Effector memory CD8-positive, alpha-beta T cell (primary cell): ENCODE measurements at places on chromosomes 1 and 21.

GRCh38 chr1:81607086-81607485 lies 193.6 kb upstream of the ADGRL2 start:
- DNase-seq: no peak

GRCh38 chr1:56522680-56523079 lies 56.7 kb downstream of the PLPP3 start:
- no peak for DNase-seq

GRCh38 chr1:59432531-59433439 lies 135.9 kb downstream of the FGGY start:
- DNase-seq: no peak

DNA sequence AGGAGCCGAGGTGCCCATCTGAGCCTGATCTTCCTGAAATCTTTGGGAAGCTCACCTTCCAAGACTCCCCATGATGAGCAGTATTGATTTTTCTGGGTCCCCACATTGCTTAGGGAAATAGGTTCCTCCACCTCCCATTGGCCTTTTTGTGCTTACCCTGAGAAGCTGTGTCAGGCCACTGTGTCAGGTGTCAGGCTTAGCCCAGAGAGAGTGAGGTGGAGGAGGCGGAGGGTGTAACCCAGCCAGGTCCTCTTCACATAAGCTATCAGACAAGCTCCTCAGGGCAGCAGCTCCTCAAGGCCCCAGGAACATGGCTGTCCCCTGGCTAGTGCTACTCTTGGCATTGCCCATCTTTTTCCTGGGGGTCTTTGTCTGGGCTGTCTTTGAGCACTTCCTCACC lies 352 bp downstream of the AADACL4 start:
- no peak for DNase-seq

- no peak for DNase-seq
Observed at GRCh38 chr1:182841368-182841988, 2.3 kb downstream of the DHX9 start.

GRCh38 chr1:247295274-247295684 lies 36.4 kb downstream of the ZNF496 start:
- DNase-seq: no peak

DNA sequence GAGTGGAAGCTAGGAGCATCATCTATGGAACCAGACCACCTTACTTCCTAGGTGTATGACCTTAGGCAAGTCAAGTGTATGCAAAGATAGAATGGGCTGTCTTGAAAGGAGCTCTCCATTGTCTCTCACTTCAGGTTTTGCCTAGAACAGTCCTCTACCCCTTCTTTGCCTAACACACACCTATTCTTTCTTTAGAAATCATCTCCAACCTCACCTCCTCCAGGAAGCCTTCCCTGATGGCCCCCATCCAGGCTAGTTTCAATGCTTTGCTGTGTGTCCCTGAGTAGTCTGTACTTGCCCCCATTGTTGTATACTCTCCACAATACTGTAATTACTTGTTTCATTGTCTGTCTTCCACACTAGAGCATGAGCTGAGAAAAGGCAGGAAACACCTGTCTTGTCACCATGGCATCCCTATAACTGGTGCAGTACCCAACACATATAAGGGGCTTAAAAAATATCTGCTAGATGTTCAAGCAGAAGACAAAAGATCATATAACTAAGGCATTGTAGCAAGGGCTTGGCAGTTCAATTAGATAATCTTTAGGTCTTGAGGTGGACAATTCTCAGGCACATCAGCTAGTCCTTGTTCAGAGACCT lies 83.0 kb downstream of the RRAGC start:
- DNase-seq: no peak

DNA sequence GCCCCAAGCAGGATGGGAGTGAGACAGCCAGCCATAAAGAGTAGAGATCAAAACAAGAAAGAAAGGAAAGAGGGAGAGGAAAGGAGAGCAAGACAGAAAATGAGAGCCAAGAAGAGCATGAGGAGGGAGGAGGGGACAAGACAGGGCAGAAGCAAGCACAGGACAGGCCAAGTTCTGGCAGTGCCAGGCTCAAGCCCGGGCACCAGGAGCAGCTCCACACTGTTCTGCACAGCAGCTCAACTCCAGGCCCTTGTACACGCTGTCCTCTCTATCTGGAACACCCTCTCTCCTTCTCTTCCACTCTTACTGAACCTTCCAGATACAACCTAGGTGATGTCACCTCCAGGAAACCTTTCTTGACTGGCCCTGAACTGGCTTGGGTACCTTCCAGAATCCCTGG lies 11.7 kb downstream of the IFFO2 start:
- DNase-seq: no peak

DNA sequence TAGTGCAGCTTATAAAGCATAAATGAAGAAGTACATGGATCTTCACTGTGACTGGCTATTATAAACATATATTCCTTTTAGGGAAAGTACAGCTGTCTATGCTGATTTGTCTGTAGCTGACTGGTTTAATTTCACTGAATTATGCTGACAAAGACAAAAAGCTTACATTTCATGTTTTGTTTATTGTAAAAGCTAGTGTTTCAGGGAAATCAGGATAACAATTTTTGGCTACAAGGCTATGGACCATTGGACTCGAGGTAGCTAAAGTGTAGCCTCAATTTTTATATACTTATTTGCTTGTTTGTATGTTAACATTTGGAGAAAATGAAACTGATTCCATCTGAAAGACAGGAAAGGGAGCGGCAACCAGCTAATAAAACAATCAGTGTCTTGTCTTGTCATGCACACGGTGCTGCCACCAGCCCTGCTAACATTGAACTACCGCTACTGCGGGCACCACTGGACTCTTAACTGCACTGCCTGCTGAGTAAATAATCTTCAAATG lies 480.2 kb downstream of the COL11A1 start:
- DNase-seq: no peak

DNA sequence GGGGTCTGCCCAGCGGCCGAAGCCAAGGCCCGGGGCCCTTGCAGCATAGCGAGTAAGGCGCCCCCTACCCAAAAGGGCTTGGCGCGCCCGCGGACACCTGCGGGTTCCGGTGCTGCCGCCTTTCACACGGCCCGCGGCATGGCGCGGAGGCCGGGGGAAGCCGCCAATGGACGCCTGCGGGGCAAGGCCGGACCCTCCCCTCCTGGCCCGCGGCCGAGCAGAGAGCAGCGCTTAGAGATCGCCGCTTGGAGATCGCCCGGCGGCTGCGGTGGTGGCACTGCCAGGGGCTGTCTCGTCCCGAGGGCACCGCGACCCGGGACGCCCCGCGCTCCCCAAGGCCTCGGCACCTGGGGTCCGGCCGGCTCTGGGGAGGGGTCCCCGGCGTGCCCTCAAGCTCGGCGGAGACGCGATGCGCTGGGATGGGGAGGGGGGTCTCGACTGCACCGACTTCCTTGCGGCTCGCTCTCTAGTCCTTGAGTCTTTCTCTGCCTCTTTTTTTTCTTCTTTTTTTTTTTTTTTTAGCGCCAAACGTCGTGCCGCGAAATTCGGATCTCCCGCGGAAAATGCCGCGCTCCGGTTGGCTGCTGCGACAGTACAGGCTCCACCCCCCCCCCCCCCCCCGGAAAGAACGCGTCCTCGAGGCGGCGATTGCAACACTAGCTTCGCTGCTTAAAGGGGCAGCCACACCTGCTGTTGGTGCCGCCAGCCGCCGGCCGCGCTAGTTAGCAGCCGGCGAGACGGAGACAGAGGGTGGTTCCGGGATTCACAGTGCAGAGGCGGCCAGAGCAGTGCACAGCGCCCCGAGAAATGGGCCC lies at the start of gene E2F2:
TSS of gene E2F2 (minus strand) at position 487 of the 815 bp plus-strand sequence. CDS start at position 47, 440 bp downstream.
- DNase-seq: peak; percentile 73

DNA sequence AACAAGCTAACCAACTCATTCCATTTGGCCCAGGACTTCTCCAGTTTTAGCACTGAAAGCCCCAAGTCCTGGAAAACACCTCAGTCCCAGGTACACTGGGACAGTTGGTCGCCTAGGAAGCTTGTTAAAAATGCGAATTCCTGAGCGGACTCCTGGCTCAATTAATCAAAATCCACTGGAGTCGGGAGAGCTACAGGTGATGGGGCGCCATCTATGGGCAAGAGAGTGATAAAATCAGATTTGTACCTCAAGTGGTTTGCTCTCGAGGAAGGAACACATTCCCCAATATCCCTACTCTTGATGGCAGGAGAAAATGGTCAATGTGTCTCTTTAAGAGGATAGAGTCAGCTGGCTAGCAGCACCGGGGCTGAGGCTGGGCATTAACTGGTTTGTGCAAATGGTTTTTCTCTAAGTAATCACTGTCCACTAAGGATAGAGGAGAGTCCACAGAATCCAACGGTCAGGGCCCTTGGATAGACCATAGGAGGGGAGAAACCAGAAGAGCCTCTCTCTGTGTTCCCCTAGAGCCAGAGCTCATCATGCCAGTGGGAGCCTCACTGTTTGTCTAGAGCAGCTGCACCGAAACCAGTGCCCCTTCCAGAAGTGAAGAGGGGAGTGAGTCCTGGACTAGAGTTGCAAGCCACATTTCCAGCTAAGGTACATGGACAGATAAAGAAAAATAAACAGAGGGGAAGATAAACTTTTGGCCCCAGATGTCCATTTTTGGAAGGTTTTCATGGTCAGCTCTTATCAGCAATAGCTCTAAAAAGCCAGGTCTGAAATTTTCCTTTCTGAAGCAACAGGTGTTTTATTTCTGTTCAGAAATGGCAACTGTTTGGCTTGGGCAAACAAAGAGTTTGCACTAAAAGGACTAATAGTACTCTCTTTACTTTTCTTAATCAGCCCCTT lies 148.5 kb downstream of the TENT5C start:
- peak; percentile 49 for DNase-seq
